ENCODE measurements at places on chromosomes 3 and 15.
A peak's percentile ranks its signal among the peaks of the same experiment; 100 is the strongest.

GRCh38 chr15:44532689-44533088 lies 4.3 kb upstream of the EIF3J start:
- peak; percentile 15 for DNase-seq

DNA sequence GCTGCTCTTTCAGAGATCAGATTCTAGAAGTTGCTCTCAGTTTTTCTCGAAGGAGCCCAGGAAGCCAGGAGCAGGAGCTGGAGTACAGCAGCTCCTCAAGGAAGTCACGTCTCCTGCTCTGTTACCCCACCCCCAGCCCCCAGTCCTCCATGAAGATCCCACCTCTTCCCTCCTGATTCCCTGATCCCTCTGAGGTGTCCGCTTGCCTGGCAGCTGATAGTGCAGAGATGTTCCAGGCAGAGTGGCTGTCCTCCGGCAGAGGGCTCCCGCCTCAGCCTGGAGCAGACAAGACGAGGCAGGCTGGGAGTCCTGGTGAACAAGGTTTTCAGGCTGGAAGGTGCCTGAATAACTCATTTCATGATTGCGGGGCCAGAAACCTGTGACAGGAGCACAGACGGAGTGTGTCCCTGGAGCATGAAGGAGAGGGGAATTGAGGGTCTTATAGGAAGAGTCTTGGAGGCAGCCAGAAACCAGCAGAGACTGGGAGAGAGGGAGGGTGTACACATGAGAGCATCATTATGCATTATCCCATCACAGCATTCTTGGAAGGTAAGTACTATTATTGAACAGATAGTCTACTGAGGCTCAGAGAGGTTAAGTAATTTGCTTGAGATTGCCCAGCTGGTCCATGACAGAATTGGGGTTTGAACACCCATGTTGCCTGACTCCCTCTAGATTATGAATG lies 1.2 kb downstream of the HRH1 start:
- DNase-seq: peak; percentile 87

- DNase-seq: peak; percentile 91
These were observed 90.2 kb upstream of the KLF13 start for GRCh38 chr15:31236184-31237042.

DNA sequence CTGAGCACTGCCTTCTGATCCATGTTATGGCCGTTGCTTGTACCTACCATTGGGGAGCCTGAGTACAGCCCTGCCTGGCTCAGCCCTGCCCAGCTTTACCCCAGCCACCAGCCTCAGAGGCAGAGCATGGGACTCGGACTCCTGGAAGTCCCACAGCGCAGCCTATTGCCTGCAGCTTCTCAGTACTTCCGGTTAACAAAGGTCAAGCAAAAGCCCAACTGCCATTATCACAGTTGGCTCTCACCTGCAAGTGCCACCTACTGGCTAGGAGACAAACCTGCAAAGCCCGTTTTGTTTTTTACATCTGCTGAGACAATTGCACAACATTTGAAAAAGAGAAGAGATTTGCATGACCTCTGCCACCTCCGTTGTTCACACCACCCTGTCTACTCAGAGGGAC lies 1081.7 kb downstream of the NAALADL2 start:
- DNase-seq: no peak

- peak; percentile 14 for DNase-seq
These were observed 78.5 kb downstream of the TRANK1 start for GRCh38 chr3:36866368-36866767.

DNA sequence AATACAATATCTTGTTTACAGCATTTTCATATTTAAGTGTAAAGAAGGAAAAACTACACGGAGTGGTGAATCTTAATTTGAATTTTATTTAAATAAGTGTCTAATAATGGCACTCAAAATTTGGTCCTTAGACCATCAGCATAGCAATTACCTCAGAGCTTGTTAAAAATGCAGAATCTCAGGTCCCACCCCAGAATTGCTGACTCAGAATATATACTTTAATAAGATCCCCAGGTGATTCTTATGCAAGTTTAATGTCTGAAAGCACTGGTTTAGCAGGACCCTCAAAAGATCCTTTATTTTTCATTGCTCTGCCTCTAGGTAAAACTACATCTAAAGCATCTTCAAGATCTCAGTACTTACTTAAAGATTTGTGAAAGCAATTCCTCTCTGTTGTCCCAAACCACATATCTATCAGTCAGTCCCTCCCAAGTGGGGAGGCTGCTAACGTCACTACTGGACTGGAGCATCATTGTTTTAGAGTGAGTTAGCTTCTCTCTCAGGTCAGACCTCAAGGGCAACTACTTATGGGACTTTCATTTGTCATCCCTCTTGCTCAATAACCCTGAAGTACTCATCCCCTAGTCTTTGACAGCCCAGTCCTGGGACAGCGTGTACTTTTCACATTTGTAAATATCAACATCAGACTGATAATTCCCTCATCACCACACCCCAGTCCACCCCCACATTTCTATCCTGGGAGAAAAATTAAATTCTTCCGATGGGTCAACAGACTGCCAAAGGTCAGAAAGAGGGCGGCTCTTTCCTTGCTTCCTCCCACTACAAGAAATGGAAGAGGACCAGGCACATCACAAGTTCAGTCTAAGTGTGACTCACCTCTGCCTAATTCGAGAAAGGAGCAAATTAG lies 76.7 kb downstream of the CBLB start:
- DNase-seq: peak; percentile 100

GRCh38 chr3:139893963-139894642 lies 40.9 kb upstream of the CLSTN2 start:
- no peak for DNase-seq

GRCh38 chr3:73351423-73352071 lies 273.2 kb downstream of the PDZRN3 start:
- DNase-seq: no peak

GRCh38 chr15:65723876-65724275 lies 68.2 kb downstream of the DENND4A start:
- no peak for DNase-seq
